ENCODE measurements at places on chromosomes 7 and 10.

- DNase-seq, result no peak
Observed at GRCh38 chr7:14288701-14289100, 299.2 kb upstream of the ETV1 start.

DNA sequence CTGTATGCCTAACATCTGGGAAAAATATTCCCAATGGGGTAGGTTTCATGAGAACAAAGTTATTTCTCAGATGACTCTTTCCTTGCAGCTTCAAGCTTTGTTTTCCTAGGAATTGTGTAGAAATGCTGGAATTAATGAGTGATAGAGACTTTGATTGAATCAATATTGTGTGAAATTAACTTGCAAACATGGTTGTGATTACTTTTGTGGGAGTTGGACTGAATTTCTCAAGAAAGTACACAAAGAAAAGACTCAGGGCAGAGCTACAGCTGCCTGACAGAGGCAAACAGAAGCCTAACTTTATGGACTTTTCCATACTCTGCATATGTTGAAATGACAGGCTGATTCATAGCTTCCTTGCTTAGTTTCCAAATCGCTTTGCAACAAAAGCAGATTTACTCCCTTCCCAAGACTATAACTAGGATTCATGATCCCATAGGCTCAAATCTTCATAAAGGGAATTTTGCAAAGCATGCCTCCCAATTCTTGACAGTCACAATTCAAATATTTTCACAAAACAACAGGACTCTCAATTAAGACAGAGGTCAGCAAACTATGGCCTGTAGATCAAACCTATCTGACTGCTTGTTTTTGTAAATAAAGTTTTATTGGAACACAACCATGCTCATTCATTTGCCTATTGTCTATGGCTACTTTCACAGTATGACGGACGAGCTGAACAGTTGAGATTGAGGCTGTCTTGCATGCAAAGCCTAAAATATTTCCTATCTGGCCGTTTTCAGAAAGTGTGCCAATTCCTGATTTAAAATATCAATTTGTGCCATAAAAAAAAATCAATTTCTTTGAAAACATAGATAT is 27.6 kb downstream of the NRP1 start:
- DNase-seq, result no peak

DNA sequence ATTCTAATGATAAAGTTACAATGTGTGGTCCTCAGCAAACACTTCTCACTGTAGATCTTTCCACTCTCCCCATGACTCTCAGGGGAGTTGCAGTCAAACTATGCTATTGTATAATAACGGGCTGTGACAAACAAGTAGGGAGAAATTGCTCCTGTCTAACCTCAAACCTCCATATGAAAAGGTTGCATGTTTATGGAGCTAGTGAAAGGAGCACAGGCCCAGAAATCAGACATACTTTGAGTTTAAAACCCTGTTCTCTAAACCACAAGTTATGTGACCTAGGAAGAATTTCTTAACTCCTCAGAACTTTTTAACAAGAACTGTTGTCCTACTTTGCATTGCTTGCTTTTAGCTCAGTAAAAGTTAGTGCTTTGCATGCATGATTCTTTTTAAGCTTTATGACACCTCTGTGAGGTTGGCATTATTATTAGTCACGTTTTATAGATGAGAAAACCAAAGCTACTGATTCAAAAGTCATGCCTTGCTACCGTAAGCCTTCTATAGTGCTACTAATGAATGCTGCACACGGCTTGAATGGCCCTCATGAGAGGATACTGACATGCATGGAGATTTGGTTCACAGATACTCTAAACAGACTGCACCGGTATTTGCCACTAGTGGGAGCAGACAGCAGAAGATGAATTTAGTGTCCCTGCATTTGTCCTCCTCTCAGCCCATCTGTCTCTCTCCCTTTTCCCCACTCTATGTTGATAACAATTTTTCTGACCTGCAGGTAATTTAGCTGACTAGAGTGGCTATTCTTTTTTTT is 129.5 kb upstream of the PCGF5 start:
- DNase-seq, result no peak

- DNase-seq, result peak; percentile 60
Observed at GRCh38 chr10:14571866-14572507, 202.7 kb downstream of the FAM107B start.

- no peak for DNase-seq
Observed at GRCh38 chr7:86708031-86708680, 64.4 kb downstream of the GRM3 start.

- DNase-seq, result no peak
Observed at GRCh38 chr7:134939136-134939535, 47.2 kb upstream of the AGBL3 start.

- DNase-seq, result no peak
Observed at GRCh38 chr10:121284936-121285335, 313.3 kb downstream of the FGFR2 start.

GRCh38 chr7:111732923-111733322 is 170.6 kb upstream of the IMMP2L start:
- no peak for DNase-seq

DNA sequence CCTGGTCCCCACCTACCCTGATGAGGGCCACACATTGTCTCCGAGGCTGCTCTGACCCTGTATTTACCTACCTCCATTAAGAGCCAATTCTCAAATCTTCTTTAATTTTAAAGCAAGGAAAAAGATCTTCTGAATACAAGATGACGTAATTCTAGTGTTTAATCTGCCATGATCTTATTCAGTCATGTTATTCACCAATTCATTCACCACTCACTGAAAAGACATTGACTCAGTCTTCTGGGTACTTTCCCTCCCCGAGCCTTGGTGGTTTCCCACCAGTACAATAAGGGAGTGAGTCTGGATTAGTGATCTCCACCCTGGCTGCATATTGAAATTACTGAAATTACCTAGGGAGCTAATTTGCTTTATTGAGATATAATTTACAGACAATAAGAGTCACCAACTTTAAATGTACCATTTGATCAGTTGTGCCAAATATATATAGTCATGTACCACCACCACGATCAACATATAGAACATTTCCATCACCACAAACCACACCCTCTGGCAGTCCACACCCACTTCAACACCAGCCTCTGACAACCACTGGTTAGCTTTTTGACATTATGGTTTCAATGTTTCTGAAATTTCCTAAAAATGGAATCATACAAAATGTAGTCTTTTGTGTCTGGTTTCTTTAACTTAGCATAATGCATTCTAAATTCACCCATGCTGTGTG is 117.5 kb upstream of the UNC5B start:
- DNase-seq, result no peak

GRCh38 chr7:98993024-98993897 is 114.9 kb downstream of the TRRAP start:
- DNase-seq, result no peak

- DNase-seq, result no peak
Observed at GRCh38 chr10:77253147-77253545, 384.5 kb downstream of the KCNMA1 start.

DNA sequence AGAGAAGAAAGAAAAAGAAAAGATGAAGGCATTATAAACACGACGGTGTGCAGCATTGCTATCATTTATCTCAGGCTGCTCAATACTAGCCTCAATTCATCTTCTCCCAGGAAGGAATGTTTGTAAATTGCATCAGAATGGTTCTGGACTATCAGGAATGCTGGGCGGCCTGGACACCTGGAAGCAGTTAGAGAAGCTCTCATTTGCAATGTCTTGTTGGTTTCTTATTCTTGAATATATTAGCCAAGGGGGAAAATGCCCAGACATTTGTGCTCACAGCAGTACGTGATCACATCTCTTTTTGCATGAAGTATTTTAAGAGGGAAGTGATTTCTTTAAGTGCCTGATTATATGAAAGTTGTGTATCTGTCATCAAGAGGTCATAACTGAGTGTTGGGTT is 85.6 kb upstream of the IMMP2L start:
- DNase-seq, result no peak

- DNase-seq, result peak; percentile 96
Observed at GRCh38 chr10:73879296-73880173, 5.2 kb upstream of the CAMK2G start.

DNA sequence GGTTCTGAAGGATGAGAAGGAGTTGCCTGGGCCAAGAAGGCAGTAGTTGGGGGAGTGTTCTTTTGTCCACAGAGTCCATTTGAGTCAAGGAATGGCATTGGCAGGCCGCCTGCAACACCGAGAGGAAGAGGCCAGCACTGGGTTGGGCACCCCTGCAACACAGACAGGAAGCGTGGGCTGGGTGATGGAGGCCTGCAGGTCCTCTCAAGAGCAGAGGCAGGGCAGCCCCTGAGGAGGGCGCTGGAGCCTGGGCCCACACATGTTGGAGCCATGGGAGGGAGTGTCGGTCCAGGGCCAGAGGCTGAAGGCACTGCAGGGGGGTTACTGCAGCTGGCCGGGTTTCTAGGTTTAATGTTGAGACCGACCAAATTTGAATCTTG is 137.3 kb downstream of the PTPN20 start:
- DNase-seq, result no peak

DNA sequence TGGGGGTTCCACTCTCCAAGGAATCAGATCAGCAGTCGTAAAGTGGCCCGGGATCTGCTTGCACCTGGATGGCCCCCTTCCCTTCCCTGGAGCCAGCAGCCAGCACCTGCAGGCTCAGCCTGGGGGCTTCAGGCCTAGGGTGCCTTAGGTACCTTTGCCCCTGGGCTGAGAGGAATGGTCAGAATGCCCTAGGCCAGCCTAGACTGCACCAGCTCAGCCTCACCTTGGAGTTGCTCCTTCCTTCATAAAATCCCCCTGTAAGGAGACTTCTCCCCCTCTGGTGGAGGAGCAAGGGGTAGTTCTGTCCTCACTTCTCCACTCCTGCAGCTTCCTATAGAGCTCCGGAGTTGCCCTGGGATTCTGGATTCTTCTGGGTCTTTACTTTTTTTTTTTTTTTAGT is 32.4 kb upstream of the LBX1 start:
- no peak for DNase-seq

DNA sequence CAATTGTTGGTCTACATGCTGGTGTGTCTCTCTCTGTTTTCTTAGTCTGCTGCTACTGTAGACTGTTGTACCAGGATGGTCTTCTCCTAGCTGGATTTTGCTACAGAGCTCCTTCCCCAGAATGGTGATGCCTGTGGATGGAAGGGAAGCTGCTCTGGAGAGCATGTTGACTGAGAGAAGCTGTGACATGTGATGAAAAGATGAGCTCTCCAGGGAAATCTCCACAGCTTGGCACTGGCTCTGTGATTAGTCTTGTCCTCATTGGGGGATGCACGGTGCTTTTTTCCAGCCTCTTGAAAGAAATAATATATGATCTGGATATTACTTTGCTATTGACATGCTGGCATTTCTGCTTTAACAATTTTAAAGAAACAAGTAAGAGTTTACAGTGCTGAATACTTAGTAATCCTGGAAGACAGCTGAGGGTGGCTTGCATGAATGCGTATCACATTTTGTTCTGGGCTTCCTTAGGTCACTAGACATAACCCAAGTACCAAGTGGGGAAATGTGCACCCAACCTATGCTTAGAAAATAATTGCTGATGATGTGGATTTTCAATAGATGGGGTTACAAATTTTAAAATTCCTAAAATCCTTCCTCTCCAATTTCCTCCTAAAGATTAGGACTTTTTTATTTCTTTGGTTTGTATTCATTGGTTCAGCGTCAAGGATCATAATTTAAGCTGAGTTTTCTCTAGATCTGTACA is 849.7 kb downstream of the KCNMA1 start:
- DNase-seq, result no peak

- no peak for DNase-seq
Observed at GRCh38 chr10:57992321-57993077, 275.2 kb downstream of the IPMK start.

GRCh38 chr10:112269266-112269665 is 13.9 kb upstream of the TECTB start:
- no peak for DNase-seq

GRCh38 chr10:30368065-30368718 is 19.1 kb upstream of the MTPAP start:
- no peak for DNase-seq

GRCh38 chr10:93076871-93077270 is 3.2 kb downstream of the CYP26A1 start:
- DNase-seq, result no peak

DNA sequence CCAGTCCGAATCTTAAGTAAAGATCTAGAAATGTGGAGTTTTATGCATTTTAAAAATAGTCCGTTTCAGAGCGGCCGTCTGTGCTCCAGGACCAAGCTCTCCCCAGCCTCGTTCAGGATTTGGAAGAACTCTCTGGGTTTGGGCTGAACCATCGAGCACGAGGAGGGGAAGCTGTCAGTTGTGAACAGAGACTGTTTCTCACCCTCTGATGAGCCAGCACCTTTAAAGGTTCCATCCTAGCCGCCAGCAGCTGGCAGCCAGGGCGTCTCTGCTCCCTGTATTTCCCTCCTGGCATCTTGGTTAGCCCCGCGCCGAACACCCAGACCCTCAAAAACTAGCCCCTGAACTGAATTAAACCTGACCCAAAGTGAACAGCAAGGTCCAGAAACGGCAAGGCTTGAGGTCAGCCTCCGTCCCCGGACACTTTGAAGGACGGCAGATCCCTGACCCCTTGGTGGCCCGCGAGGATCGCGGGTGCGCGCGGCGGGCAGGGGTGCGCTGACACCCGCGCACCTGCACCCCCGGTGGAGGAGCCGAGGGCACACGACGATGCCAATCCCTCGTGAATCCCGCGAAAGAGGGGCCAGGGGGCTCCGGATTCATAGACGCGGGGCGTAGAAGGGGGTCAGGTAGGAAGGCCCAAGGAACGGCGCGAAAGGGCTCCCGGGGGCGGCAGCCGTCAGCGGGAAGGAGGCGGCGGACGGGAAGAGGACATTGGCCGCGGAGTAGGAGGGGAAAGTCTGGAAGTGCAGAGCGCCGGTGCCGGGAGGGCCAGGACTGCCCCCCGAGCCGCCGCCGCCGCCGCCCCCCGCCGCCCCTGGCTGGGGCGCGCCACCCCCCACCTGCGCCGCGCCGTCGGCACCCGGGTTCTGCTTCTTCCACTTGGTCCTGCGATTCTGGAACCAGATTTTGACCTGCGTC is 2.7 kb downstream of the NKX1-2 start:
- no peak for DNase-seq

GRCh38 chr10:86690657-86691084 is 22.4 kb downstream of the LDB3 start:
- no peak for DNase-seq

- DNase-seq, result no peak
Observed at GRCh38 chr10:132411561-132412253, 14.7 kb downstream of the PWWP2B start.

DNA sequence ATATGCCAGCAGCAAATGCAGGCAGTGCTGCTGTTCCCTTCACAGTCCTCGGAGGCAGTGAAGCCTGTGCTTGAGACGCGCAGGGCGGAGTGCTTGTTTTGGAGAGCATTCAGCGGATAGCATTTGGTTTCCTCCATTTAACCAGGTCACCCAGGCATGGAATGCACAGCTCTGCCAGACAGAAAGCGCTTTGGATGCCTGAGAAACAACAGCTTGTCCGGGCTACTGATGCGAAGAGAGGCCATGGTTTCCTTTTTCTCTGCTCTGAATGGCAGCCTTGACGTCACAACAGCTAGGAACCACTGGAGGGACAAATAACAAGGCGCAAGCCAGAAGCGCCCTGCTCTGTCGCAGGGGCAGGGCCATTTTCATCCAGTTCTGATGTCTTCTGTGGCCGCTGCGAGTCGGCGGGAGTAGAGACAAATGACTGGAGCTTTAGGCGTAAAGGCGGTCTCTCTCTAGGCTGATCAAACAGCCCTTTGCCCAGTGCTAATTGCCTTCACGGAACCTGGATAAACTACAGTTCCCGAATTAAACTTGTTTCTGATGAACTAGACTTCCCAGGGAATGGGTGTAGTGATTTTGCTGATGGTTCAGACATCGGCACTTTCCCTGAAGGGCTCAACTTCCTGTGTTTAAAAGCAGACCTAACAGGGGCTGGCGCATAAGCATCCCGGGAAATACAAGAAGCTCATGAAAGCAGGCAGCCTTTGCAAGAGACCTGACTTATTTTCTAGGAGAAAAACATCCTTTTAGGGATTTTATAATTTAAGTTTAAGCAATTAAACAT is 187.6 kb upstream of the KLF14 start:
- no peak for DNase-seq

- no peak for DNase-seq
Observed at GRCh38 chr7:116802144-116802745, 60.1 kb upstream of the CAPZA2 start.

Data from activated CD4-positive, alpha-beta T cell treated with anti-CD3 and anti-CD28 coated beads, Interleukin-2, amount 50 U/mL, for 1 hour (primary cell).